Activated CD4-positive, alpha-beta T cell treated with anti-CD3 and anti-CD28 coated beads for 48 hours (primary cell): ENCODE measurements at places on chromosomes 3 and 15.

DNA sequence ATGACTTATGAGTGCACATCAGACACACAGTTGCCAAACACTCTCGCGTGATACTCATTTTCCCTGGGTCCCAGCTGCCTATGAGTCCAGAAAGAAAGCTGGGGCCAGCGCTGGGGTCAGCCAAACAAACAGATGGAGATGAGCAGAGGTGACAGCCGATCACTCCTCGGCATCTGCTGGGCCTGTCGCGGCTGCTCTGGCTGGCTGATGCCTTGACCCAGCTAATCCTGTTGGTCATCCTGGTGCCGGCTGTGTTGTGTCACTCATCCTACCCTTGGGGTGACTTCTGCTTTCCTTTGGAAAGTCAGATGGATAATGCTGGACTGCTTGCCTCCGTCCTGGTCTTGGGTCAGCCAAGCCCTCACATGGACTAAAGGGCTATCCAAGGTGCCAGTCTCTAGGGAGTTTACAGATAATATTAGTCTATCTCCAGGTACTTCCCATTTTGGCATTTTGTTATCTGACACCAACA lies 105.3 kb upstream of the PDZRN3 start:
- DNase-seq, result no peak

DNA sequence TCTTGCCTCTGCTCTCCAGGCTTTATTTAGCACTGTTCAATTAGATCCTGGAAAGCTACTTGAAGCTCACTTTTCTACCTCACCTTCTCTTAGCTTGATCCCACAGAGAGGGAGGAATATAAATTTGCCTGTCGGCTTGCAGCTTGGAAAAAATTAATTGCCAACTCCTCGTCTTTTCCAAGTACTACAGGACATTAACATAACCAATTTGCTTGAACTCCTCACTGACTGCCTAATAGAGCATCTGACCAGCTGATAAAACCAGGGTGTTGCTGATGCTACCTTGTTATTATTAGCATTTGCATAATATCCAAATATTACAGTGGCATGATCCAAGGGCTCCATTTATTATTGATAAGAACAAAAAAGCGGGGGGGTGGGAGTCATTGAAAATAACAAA lies 561.8 kb downstream of the MCTP2 start:
- DNase-seq, result no peak

- DNase-seq, result no peak
These were observed 313.6 kb downstream of the FOXP1 start for GRCh38 chr3:71269906-71270305.

- no peak for DNase-seq
These were observed 103.1 kb upstream of the PTX3 start for GRCh38 chr3:157333551-157333991.

- DNase-seq, result no peak
These were observed 379.1 kb upstream of the PROK2 start for GRCh38 chr3:72163809-72164634.

DNA sequence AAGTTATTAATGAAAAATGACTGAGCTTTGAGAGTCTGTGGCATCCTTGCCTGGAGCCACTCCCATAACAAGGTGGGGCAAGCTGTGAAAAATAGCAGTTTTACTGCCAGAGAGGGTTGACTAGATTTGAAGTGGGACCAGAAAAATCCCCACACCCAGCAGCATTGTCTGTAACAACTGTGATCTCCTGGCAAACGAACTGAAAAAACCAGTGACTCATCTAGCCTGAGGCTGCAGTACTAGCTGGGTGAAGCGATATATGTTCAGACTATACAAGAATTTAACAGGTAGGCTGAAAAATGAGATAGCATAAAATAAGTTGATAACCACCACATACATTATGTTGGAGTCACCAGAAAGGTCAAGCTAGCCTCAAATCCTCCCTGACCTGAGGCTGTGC lies 64.0 kb downstream of the DPH6 start:
- DNase-seq, result no peak

- no peak for DNase-seq
These were observed 54.6 kb downstream of the CCR3 start for GRCh38 chr3:46296826-46297225.

DNA sequence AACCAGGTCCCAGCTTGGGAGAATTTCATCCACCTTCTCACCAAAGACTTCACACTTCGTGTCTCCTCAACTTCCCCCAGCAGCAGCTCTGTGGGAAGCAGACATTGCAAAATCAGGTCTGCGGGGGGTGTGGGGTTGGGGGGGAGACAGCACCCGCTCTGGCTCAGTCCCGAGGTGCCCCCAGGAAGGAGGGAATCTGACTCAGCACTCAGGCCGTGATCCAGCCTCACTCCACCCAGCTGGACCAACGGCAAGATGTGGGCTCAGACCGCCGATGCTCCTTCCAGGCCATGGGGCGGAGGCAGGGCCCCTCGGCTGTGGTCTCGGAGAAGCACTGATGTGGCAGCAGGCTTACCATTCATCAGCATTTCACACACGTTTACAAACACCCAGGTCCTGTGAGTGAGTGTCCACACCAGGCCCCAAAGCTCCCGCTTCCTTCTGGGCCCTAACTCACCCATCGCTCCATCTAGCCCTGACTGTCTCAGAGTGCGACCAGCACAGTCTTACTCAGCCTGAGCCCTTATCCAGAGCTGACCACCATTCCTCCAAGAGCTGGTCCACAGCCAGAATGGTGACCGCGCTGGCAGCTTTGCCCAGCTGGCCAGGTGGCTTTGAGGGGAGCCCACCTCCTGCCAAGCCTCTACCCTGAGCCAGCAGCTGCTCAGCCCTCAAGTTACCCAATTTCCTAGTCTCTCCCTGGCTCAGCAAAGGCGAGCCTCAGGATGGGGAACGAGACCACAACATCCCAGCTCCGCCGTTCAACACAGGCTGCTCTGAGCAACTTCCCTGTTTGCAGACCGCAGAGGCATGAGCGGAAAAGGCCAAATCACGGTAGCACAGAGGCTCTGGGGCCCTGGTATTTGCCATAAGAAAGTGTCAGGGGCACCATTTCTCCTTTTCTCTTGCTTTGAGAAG lies 3.3 kb downstream of the STAB1 start:
- DNase-seq, result no peak
